Renal cortex interstitium (tissue), 15 donors: ENCODE measurements at places on chromosomes 6 and 20. TPM values are rescaled to one million over a fixed set of nuclear protein-coding genes. Genes with fewer than 3 reads are reported as not detected.

- DNase-seq = no peak
Measured at GRCh38 chr6:16217156-16217721, 21.1 kb upstream of the GMPR start.

DNA sequence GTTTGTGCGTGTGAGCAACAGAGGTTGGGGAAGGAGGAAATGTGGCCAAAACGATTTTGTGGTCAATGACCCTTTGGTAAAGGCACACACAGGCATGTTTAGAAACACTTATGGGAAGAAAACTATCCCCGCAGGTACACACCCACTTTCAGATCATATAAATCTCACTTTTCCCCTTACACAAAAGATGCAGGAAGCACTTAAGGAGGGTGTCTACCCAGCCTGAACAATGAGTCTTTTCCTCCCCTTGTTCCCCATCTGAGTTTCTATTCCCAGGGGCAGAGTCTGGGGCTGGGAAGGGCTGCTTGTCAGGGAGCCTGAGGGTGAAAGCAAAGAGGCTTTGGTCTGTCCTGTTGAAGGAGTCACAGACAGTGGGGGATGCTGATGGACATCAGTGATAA lies 193.2 kb upstream of the SALL4 start:
- no peak for DNase-seq

GRCh38 chr6:166402582-166403277 lies 20.0 kb upstream of the MPC1 start:
- DNase-seq = no peak

DNA sequence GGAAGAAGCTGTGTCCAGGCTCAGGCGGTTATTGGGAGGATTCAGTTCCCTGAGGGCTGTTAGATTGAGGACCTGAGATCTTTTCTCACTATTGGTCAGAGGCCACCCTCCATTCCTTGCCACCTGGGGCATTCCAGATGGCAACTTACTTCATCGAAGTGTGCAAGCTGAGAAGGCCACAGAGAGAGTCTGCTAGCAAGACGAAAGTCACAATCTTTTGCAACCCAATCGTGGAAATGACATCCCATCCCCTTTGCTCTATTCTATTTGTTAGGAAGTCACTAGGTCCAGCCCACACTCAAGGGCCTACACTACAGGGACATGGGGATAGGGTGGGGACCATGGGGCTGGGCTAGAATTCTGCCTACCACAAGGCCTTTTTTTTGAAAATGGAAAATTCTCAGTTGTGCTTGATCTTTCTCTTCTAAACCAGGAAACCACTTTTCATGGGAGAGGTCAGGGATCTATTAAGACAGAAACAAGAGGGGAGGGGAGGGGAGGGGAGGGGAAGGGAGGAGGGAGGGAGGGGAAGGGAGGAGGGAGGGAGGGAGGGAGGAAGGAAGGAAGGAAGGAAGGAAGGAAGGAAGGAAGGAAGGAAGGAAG lies 217.2 kb downstream of the BCAS1 start:
- DNase-seq = no peak

- no peak for DNase-seq
Measured at GRCh38 chr6:139553916-139554315, 179.5 kb upstream of the CITED2 start.

GRCh38 chr20:341682-342081 lies 5.2 kb upstream of the NRSN2 start:
- DNase-seq = no peak

DNA sequence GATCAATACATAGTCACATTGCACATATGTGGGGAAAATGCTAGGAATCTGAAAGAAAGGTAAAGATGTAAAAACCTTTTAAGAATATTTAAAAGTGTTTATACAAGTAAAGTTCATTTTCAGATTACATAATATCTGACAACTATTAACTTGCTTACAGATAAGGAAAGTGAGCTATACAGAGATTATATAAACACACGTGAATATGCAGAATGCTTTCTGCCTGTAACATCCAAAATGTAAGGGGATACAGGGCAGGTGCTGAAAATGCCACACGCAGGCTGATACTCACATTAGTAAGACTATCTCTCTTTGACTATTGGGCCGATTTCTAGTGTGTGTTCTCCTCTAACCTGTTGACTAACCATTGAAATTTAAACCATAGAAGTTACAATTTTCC lies 17.9 kb upstream of the MAP7 start:
- DNase-seq = no peak

- no peak for DNase-seq
Measured at GRCh38 chr20:57610261-57610952, 9.8 kb downstream of the ZBP1 start.

DNA sequence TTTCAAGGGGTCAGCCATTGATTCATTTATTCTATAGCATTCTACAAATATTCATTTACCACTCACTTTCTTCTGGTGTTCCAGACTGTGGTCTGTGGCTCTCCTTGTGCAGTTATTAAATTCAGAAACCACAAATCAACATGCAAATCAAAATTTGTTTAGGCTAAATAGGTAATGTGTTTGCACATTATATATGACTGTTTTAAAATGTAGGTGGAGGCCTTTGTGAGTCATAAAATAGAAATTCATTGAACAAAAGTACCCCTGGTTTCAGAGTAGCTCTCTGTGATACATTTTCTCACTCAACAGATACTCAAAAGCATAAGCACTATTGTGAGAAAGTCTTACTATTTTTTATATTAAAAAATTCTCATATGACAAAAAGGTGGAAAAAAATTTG lies 385.5 kb upstream of the TSHZ2 start:
- DNase-seq = no peak

DNA sequence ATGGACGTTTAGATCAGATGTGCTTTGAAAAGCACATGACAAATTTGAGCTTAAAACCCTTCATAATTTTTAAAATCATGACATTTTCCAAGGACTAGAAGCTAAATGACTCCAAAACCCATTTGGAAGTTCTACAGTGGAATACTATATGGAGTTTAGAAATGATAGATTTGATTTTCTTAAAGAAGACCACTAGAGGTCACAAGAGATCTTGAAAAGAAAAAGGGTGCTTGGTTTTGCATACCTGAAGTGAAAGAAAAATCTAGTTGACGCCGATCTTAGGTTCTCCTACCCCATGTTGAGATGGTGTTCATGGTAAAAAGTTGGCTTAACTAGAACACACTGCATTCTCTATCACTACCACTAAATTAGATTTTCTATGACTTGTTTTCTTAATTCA lies 31.5 kb downstream of the CFAP61 start:
- peak; percentile 41 for DNase-seq

GRCh38 chr6:1839361-1839760 lies 229.6 kb downstream of the FOXC1 start:
- no peak for DNase-seq

DNA sequence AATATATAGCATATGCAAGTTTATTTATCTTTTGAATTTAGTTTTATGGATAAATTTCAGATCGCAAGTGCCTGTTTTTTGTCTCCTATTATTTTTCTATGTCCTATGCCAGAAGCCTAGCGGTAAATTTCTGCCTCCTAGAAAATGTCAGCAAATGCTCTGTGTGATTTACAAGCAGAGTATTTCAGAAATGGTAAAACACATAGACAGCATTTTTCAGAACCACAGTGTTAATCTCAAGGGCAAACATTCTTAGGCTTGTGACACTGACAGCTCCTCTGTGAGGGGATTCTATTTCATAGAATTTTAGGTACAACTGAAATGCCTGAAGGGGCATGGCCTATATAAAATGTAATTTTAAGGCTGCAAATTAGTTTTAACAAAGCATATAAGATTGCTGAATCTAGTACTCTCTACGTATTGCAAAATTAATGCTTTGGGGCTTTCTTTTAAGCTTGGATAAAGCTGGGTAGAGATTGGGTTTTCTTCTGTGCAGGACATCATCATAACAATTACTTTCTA lies 89.9 kb upstream of the PTCHD4 start:
- DNase-seq = no peak

- DNase-seq = no peak
Measured at GRCh38 chr6:38180586-38180985, 361.1 kb downstream of the ZFAND3 start.

GRCh38 chr6:33151050-33151449 lies 41.2 kb downstream of the COL11A2 start:
- DNase-seq = no peak

GRCh38 chr6:680666-681340 lies 12.1 kb downstream of the EXOC2 start:
- DNase-seq = no peak

- no peak for DNase-seq
Measured at GRCh38 chr20:15940127-15940526, 633.1 kb downstream of the KIF16B start.

- no peak for DNase-seq
Measured at GRCh38 chr20:3045042-3045815, 623 bp upstream of the MRPS26 start.

GRCh38 chr6:153425536-153425935 lies 294.5 kb upstream of the RGS17 start:
- no peak for DNase-seq

Gene CNKSR3
- polyA plus RNA-seq = 67.3 TPM

Gene CAGE1
- polyA plus RNA-seq = not detected

Gene LAMA2
- 44.4 TPM for polyA plus RNA-seq

Gene LHFPL5
- 0.32 TPM for polyA plus RNA-seq

Gene LPIN3
- polyA plus RNA-seq = 11.6 TPM

Gene GMPR
- polyA plus RNA-seq = 11.4 TPM

Gene MEP1A
- 0.26 TPM for polyA plus RNA-seq

Gene SLC35A1
- polyA plus RNA-seq = 38.3 TPM

Gene MATN4
- 0.41 TPM for polyA plus RNA-seq

Gene C6orf58
- 0.55 TPM for polyA plus RNA-seq

Gene TCP11
- polyA plus RNA-seq = 3.2 TPM
